ENCODE measurements at places on chromosomes 16 and 17.

DNA sequence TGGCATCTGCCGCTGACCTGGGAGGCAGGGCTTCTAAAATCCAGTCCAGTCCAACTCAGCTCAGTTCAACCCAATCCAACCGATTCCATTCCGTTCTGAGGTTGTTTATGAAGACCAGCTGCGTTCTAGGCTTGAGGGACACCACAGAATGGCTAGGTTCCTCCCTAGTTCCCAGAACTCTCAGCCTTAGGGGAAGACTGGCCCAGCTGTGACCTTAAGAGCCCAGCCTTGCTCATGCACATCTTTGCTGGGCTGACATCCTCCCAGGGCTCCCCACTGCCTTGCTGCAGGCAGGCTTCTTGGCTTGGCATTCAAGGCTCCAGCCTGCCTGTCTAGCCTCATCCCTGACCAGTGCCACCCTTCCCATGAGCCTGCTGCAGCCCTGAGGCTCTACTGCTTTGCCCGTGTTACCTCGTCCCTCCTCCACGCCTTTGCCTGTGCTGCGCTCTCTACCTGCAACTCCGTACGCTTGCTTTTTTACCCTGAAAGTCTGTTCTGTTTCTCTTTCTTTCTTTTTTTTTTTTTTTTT is 7.9 kb downstream of the SLC12A3 start:
- no peak overlapping the region for H3K27ac ChIP-seq
- DNase-seq, result no peak
- no peak overlapping the region for H3K4me3 ChIP-seq
- H3K36me3 ChIP-seq, result no peaks in the 10 kb centered on the region

DNA sequence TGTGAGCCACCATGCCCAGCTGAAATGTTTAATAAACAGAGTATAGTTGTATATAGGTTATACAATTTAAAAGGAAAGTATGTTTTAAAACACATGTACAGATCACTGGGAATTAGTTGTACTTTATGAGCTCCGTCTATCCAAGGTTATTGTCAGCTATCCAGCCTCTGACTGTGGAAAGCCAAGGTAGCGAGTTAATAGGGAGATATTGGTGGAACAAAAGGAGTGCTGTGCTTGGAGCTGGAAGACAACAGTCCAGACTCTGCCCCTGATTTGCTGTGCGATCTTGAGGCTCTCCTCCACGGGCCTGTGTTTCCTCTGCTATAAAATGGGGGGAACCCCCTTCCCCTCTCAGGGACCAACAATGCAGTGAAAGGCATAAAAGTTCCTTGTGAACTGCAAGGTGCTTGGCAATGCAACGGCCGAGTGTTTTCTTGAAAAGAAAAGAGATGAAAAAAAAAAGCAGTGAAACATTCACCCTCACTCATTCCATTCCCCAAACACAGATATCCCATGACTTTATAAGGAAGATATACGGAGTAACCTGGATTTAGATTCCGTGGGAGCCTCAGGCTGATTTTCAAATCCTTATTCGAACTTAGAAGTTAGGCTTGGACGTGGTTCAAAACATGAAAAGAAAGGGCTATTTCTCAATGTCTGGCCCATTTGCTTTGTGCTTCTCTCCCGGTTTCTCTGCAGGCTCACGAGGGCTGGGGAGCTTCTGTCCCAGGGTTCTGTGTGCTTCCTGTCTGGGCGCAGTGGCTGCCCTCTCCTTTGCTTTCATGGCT is 34.1 kb downstream of the CUEDC1 start:
- H3K4me1 ChIP-seq, result peaks cover 14% of the 10 kb centered on the region
- no peak overlapping the region for H3K27ac ChIP-seq
- DNase-seq, result no peak
- H3K4me3 ChIP-seq, result no peak overlapping the region
- no peaks in the 10 kb centered on the region for H3K36me3 ChIP-seq

- no peak overlapping the region for H3K27ac ChIP-seq
- H3K4me3 ChIP-seq, result no peak overlapping the region
- no peaks in the 10 kb centered on the region for H3K36me3 ChIP-seq
Measured at GRCh38 chr16:55291847-55292246, 32.2 kb upstream of the IRX6 start.

DNA sequence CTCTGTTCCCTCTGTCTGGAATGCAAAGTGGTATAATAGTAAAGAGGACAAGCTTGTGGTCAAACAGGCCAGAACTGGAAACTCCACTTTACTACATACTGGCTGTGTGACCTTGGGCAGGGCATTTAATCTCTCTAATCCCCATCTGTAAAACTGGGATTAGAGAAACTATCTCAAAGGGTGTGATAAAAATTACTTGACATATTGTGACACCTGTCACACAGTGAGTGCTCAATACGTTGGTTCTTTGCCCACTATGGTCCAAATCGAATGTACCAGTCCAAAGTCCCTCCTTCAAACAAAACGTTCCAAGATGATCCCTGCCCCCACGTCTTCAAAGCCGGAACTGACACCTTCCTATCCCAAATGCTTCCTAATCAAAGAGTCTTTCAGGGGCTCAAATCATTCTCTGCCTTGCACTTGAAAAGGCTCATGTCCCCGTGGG is 734 bp downstream of the PGAP3 start:
- peak overlapping the region; percentile 91 for H3K4me3 ChIP-seq
- H3K27ac ChIP-seq, result peak overlapping the region; percentile 92
- peaks cover 3% of the 10 kb centered on the region for H3K36me3 ChIP-seq
- no peak for DNase-seq

DNA sequence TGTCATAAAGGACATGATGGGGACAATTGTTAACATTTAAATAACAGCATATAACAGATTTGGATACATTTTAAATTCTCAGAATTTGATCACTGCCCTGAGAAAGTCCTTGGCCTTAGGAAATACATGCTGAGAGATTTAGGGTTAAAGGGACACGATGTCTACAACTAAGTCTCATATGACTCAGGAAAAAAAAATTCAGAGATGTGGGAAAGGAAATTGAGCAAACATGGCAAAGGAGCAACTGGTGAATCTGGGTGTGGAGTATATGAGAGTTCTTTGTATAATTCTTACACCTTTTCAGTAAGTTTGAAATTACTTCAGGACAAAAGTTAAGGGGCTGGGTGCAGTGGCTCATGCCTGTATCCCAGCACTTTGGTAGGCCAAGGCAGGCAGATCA is 18.2 kb downstream of the MPP3 start:
- H3K27ac ChIP-seq, result no peak overlapping the region
- no peaks in the 10 kb centered on the region for H3K4me1 ChIP-seq
- no peak overlapping the region for H3K4me3 ChIP-seq
- H3K27me3 ChIP-seq, result peaks cover 17% of the 10 kb centered on the region
- no peaks in the 10 kb centered on the region for H3K36me3 ChIP-seq
- DNase-seq, result no peak

- no peaks in the 10 kb centered on the region for H3K27me3 ChIP-seq
- no peak overlapping the region for H3K27ac ChIP-seq
- no peak overlapping the region for H3K4me3 ChIP-seq
- H3K4me1 ChIP-seq, result peaks cover 6% of the 10 kb centered on the region
- no peak for DNase-seq
- peaks cover 84% of the 10 kb centered on the region for H3K36me3 ChIP-seq
Measured at GRCh38 chr16:22336581-22336980, 37.8 kb downstream of the CDR2 start.

DNA sequence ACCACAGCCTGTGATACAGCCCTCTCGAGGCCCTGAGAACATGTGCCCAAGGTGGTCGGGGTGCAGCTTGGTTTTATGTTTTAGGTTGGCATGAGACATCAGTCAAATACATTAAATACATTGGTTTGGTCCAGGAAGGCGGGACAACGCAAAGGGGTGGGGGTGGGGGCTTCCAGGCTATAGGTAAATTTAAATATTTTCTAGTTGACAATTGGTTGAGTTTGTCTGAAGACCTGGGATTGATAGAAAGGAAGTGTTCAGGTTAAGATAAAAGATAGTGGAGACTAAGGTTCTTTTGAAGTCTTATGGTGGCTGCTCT is 1.2 kb upstream of the ZKSCAN2 start:
- peak overlapping the region; percentile 85 for H3K4me3 ChIP-seq
- DNase-seq, result no peak
- H3K36me3 ChIP-seq, result peaks cover 24% of the 10 kb centered on the region
- H3K27ac ChIP-seq, result peak overlapping the region; percentile 95
- H3K4me1 ChIP-seq, result peaks cover 51% of the 10 kb centered on the region
- no peaks in the 10 kb centered on the region for H3K27me3 ChIP-seq

- peaks cover 19% of the 10 kb centered on the region for H3K4me1 ChIP-seq
- no peak for DNase-seq
- H3K4me3 ChIP-seq, result no peak overlapping the region
Measured at GRCh38 chr17:2485543-2485942, 26.1 kb downstream of the METTL16 start.
